GM06990 (cell line): ENCODE measurements at places on chromosomes 2 and 18.

DNA sequence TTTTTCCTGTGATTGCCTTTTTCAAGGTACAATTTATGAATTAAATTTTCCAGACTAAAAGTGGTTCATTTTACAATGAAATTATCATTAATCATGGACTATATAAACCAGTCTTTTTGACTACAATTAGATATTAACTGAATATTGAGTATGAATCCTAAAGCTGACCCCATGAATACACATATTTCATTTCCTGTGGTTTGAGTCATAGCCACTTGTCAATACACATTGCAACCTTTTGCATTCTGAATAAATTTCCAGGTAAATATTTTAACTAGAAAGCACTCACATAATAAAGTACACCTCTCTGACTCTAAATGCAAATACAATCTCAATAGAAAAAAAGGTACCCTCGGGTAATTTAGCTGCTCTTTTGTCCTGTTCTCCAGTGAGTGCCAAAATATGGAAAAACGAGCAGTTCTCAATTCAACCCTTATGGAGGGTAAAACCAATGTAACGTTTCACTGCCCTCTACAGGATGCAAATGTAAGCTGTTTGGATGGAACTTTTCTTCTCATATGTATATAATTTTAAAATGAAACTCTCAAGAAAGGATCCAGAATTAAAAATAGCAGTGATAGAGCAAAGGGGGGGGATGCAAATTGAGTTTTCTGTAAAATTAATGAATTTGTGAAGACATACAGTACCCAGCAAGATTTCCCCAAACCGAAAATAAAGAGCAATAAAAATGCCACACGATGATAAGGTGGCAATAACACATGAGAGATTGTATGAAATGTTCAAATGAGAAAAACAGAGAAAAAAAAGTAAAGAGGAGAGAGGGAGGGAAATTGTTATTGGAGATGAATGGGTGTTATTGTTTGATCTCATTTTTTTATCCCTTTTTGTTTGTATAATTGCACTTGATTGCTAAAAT is 1795.7 kb upstream of the PIK3C3 start:
- no peak for DNase-seq

DNA sequence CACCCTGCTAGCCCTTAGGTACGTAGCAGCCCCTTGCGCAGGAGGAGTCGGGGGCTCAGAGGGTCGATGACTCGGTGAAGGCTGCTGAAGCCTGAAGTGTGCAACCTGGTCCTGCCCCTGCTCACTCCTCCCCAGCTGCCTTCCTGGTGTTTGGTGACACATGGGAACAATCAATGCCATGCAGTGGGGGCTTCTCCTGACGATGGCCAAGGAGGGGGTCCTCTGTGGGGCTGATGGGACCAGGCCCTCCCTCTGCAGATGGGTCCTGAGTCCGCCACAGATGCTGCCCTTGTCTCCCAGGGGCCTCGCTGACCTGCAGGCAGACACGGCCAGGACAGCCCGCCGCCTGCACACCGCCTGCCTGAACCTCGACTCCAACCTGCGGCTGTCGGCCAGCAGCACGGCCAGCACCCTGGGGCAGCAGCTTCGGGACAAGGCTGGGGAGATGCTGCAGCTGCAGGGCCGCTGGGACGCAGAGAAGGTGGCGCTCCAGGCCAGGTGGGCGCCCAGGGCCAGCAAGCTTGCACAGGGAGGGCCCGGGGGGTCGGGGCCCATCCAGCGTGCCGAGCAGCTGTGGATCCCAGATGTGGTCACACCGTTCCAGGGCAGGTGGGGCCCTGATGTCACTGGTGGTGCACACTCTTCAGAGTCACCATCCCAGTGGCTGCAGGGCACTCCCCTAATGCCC is 24.6 kb downstream of the CROCC2 start:
- DNase-seq, result no peak

- no peak for DNase-seq
These were observed 4.2 kb upstream of the MEIS1 start for GRCh38 chr2:66430505-66431273.

DNA sequence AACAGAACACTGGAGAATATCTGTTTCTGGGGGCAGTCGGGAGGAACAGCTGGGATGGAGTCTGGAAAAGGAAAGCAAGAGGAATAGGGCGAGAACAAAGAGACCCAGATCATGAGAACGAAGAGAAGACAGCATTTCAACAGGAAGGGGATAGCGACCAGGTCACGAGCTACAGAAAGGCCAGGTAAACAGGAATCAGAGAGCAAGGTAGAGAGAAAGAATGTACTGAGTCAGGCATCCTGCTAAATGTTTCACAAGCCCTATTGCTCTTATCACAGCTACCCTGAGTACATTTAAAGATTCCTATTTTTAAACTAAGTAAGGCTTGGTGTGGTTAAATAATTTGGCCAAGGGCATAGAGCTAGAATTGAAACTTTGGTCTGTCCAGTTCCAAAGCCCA is 254.9 kb upstream of the RAB12 start:
- DNase-seq, result no peak
